Calu3 (cell line): ENCODE measurements at places on chromosomes 2 and 18.

- no peak for DNase-seq
These were observed 17.2 kb downstream of the CNDP2 start for GRCh38 chr18:74513149-74513882.

- DNase-seq: no peak
These were observed 73.1 kb downstream of the ACKR3 start for GRCh38 chr2:236642584-236643291.

DNA sequence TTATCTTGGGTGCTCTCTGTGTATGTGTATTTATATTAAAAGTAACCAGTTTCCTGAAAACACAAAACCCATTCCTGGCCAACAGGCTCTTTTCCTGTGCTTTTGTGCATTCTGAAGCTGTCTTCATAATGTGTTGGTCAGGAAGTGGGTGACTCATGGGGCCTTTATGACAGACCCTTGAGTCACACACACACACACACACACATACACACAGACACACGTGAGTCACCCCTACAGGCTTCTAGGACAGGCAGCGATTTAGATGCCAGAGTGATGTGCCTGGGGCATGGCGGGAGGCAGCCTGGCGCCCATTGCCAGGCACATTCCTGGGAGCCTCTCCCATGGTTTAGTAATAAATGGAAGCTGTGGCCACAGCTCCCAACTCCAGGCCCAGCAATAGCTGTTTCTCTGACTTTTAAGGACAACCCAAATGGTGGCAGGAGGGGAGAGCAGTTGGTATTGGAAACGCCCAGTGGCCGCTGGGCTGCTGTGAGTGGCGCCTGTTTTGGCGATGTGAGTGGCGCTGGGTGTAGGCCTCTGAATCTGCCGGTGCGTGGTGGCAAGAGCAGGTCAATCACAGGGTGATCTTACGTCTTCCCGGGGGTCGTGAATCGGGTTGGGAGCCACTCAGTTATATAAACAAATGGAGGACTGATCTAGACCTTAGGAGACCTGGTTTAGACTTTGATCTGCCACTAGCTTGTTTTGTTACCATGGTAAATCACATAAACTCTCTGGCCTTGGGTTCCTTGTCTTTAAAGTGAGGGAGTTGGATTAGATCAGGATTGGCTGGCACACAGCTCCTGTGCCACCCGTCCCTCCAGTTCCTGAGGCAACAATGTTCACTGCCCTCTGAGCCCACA, 150.7 kb upstream of the DLX2 start:
- DNase-seq: peak; percentile 81

DNA sequence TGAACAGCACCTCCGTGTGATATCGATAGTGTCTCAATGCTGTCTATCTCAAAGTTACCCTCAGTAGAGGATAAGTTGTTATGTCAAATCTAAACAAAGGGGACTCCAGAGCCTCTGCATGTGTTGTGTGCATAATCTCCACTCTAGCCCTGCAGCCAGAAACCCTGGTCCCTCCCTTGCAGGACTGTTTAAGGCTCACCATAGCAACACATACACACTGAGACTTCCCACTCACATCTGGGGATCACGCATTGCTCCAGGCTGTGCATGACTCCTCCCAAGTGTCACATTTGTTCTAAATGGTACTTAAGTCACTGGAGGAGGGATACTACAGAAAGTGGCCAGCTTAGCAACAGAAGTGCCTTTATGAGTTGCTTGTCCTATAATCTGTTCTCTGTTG, 258.6 kb upstream of the CRIM1 start:
- DNase-seq: no peak

DNA sequence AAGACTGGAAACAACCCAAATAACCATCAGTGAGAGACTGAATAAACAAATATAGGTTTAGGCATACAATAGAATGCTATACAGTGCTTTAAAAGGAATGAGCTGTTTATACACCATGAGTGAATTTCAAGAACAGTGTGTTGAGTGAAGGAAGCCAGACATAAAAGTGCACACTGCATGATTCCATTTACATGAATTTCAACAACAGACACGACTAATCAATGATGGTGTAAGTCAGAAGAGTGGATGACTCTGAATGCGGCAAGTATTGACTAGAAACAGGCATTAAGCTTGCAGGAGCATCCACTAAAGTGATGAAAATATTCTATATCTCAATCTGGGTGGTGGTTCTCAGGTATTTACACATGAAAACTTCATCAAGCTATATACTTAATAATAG, 142.7 kb upstream of the SLC39A10 start:
- no peak for DNase-seq

GRCh38 chr2:15668611-15669305, 77.1 kb downstream of the DDX1 start:
- no peak for DNase-seq

DNA sequence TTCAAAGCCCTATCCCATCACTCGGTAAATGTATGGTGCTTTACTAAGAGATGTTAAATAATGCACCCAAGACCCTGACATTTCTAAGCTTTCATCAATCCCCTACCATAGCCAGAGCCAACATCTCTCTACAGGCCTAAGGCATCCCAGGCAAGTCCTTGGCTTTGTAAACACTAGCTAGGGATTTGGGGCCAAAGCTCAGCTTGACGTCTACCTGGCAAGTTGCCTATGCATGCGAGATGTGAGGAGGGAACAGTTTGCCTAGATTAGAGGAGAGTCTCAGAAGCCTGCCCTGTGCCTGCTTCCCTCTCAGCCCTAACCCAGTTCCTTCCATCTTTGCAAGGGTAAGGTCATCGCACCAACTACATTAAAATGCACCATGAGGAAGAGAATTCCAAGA, 221.5 kb upstream of the NCKAP5 start:
- DNase-seq: no peak

- DNase-seq: no peak
These were observed 72.5 kb upstream of the SERPINE2 start for GRCh38 chr2:224111576-224111975.

DNA sequence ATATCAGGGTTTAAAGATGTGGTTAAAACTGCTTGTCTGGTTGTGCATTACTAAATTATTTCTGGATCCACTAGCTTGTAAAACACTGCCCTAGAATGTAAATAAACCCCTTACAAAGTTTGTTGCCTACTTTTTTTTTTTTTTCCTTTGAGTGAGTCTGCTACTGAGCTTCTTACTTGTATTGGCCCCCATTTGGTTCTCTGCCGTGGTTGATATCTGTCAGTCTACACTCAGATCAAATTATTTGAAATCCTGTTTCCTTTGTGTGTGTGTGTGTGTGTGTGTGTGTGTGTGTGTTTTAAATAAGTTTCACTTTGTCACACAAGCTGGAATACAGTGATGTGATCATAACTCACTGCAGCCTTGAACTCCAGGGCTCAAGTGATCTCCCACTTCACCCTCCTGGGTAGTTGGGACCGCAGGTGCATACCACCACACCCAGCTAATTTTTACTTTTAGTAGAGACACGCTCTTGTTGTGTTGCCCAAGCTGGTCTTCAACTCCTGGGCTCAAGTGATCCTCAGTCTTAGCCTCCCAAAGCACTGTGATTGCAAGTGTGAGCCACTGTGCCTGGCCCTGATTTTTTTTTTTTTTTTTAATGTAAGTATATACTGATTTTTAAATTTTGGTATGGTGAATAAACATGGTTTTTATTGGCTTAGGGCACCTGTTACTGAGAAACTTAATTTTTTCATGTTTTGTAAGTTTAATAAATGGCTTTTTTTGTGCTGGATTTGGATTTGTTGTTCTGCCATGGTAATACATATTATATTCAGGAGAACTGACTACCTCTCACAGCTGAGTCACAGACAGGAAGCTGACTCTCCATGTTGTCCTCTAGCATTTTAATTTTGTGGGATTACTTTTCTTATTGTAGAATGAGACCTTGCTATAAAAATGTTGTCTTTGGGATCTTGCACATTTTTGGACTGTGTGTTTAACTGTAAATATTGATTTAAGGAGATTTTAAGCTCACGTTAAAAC, 48.5 kb downstream of the MAP4K4 start:
- no peak for DNase-seq

DNA sequence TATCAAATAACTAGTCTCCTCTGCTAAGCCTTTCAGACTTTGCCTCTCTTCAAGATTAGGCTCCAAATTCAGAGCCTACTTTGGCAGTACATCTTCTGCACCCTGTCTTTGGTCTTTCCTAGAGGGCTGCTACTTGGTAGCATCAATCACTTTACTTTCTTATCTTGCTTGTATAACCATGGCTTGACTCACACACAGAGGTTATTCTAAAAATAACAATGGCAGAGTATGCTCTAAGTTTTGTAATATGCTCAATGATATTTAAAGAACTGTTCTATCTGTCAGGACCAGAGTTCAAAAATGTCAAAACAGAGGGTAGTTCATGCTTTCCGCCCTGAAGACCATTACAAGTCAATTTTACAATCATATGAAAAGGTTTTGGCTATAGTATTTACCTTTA, 27.7 kb downstream of the THOC1 start:
- DNase-seq: no peak

DNA sequence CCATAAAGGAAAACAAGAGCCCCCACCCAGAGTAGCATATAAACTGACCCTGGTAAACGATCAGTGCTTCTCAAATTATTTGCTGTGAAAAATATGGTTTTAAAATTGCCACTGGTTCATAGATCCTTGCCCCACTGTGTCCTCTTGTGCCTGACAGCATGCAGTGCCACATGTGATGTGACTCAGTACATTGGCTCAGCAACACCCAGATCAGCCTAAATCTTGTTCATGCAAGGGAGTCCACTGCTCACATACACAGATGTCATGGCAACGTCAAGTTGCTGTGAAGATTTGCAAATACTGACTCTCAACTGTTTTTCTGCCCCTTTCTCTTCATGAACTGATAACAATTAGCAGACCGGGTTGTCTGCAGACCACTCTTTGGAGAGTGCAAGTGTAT, 91.0 kb downstream of the TMEM182 start:
- DNase-seq: no peak

- DNase-seq: no peak
These were observed 4.1 kb downstream of the RHBDD1 start for GRCh38 chr2:226839951-226840350.

GRCh38 chr2:48015421-48015820, 109.1 kb upstream of the FBXO11 start:
- DNase-seq: no peak

- DNase-seq: no peak
These were observed 36.4 kb downstream of the TWIST2 start for GRCh38 chr2:238884122-238884811.

DNA sequence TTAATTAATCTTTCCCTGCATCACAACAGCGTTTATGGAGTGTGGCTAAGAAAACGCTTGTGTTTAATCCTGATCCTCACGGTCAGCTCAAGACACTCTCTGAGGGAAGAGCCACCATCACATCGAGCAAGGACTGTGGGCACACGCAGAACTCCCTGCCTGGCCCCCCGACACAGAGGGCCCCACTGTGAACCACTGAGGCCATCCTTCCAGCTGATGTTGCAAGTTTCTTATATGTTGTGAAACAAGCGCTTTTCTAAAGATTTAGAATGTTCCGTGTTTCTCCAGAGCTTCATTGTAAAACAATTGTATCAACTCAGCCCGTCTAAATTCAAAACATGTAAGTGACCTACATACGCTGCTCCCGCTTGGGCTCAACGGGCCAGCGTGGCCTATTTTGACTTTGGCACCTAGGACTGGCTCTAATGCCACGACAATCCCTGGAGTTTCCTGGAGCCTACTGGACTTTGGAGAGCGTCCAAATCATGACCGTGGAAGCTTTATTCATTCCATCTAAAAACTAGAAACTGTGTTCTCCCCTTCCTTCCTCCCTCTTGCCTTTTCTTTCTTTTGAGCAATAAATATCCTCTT, 34.9 kb downstream of the SERPINE2 start:
- DNase-seq: no peak

GRCh38 chr2:99975386-99975785, 167.0 kb downstream of the AFF3 start:
- no peak for DNase-seq

DNA sequence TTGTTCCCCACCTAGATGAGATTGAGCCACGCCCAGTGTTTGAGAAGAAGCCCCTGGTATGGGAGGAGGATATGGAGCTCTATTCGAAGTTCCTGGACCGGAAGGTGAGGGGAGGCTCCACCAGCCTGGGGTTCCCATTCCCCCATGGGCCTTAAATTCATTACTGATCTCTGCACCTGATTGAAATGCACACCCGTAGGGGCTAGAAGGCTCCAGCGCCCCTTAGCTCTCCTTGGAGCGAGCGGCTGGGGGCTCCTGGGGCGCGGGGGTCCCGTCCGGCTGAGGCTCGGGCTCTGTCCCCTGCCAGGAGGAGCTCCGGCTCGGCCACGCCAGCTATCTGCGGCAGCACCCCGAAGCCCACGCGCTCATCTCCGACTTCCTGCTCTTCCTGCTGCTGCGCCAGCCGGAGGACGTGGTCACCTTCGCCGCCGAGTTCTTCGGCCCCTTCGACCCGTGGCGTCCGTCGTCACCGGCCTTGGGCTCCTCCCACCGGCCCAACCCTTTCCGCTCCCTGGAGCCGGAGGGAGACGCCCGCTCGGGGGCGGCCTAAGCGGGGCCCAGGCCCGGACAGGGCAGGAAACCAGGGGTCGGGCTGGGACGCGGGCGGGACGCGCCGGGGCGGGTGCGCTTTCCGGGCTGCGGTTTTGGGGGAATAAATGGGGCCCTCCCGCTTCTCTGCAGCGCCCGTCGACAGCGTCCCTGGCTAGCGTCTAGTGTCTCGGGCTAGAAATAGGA, 10.9 kb downstream of the CATIP start:
- peak; percentile 91 for DNase-seq
